ENCODE measurements at places on chromosomes 7 and 10.

DNA sequence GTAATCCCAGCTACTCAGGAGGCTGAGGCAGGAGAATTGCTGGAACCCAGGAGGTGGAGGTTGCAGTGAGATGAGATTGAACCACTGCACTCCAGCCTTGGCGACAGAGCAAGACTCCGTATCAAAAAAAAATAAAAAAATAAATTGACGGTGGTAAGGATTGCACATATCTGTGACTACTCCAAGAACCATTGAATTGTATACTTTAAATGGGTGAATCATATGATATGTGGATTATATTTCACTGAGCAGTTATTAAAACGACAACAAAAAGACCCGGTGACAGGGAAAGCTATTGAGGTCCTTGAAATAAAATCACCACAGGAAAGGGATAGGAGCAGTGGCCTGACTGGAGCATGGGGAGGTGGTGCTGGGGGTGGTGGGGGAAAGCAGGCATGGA lies 31.2 kb upstream of the COMTD1 start:
- DNase-seq: no peak

- no peak for DNase-seq
Observed at GRCh38 chr10:15563246-15563645, 156.5 kb downstream of the ITGA8 start.

DNA sequence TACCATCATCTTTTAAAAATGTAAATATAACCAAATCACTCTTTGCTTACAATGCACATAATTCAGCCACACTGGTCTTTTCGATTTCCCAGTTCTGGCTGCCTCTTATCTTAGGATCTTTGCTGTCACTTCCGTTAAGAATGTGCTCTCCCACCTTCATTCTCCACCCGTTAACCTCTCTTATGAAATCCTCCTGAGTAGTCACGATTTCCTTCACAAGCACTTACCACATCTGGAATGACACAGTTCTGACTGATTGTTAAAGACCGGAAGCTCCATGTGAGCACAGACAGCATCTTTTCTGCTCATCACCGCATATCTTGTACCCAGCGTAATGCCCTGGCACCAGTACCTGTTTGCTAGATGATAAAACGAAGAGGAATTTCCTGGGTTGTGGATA lies 84.3 kb downstream of the CUL2 start:
- no peak for DNase-seq

DNA sequence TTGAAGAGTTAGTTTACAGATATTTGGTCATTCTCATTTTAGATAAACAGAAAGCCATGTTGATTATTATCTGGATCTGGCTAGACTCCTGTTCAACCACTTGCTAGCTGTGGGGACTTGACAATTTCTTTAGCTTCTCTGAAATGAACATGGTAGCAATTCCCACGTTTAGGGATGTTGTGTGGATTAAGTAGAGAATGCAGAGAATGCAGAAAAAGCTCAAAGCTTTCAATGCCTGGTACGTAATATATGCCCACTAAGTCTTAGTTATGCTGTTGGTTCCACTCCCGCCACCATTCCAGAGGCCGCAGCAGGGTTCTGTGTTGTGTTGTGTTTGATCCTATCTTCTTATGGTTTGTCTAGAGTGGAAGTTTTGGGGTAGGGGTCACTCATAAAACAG lies 39.2 kb upstream of the RPA3 start:
- no peak for DNase-seq

DNA sequence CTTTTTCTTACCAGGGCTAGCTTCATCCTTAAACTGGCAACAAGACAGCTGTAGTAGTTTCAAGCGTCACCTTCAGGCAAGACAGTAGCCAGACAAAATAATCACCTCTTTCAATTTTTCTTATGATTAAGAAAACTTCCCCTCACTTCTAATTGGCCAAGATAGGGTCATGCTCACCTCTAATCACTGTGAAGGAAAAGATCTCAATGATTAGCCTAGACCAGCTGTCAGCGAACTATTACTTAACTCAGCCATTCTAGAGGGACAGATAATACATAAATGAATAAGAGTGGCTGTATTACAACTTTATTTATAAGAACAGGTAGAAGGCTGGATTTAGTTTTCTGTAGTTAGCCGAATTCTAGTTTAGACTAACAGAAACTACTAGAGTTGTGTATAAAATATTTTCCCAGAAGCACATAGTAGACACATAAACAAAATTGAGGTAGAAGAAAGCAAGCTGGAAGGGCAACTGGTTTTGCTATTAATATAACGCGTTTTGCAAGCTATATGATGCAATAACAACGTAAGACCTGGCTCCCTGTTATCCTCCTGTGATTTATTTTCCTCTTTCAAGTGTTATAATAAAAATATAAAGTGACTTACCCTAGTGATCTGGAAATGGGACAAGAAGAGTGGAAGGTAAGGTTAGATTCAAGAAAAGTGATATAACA lies 64.3 kb downstream of the ELAPOR2 start:
- DNase-seq: no peak

GRCh38 chr7:138480527-138480926 lies 20.5 kb downstream of the TRIM24 start:
- no peak for DNase-seq

DNA sequence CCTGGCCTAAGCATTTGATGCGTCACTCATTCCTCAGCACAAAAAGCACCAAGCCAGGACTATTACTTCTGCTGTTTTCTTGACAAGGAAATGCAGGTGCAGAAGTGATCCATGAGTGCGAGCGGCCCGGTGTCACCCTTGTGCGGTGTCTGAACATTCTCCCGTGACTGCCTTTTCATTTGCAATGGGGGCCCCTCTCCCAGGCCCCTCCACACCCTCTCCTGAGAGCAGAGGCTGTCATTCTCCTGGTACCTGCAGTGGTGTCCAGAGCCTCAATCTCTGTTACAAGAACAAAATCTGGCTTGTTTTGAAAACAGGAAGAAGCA lies 213.1 kb downstream of the DIP2C start:
- no peak for DNase-seq

Measured in midbrain (tissue), 1 donor.